NCI-H524 (cell line): ENCODE measurements at places on chromosomes 2 and 18.

- DNase-seq: peak; percentile 76
These were observed 47.4 kb downstream of the PSMG2 start for GRCh38 chr18:12750076-12750714.

GRCh38 chr2:3470856-3471737 lies 48.2 kb downstream of the ADI1 start:
- DNase-seq: no peak

DNA sequence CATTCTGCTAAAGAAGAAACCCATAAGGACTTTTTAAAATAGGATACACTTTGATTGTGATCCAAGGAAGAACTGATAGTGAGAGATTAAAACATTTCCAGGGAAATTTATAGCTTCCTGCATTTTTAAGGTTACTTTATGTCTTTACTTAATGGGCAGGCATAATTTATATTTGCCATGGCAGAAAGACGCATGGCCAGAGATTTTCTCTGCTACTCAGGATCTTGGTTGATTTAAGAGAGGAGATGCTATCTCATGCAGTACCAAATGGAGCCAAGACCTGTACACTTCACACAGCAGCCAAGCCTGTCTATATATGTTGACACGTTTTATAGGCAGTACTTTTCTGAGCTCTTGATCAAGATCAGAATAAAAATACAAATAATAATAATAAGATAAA lies 60.9 kb upstream of the NT5C1B start:
- DNase-seq: no peak

DNA sequence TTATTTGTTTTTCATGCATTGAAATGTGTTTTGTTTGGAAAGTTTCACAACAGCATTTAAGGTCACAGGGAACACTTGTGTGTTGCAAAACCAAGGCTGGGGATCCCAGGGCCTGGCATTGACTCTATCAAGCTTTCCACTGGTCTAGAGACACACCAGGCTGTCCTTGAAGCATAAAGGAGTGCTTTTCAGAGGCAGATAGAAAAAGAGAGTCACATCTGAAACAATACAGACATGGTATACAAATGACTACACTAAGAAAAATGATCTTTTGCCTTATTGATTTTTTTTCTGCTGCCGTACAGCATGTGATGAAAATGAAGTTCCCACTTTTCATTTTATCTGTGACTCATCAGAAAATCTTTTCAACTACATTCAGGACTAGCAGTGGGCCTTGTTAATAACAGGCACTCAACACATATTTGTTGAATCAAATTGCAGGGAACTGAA lies 61.9 kb upstream of the ZCCHC2 start:
- DNase-seq: no peak

- DNase-seq: no peak
These were observed 46.6 kb upstream of the GALR1 start for GRCh38 chr18:77203071-77203470.

GRCh38 chr18:2508155-2508554 lies 63.1 kb downstream of the METTL4 start:
- no peak for DNase-seq

DNA sequence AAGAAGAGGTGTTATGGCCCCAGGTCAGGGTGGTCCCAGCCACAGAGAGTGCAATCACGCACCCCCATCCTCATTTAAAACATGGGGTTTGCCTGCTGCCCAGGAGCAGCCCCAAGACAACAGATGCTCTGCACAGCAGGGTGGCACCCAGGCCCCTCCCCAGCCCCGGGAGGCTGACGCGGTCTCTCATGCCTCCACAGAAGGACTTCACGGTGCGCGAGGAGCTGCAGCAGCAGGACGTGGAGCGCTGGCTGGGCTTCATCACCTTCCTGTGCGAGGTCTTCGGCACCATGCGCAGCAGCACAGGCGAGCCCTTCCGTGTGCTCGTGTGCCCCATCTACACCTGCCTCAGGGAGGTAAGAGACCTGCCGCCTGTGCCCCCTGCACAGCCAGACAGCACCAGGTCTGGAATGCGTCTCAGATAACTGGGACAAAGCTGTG lies 133.7 kb downstream of the SMAD7 start:
- DNase-seq: no peak

DNA sequence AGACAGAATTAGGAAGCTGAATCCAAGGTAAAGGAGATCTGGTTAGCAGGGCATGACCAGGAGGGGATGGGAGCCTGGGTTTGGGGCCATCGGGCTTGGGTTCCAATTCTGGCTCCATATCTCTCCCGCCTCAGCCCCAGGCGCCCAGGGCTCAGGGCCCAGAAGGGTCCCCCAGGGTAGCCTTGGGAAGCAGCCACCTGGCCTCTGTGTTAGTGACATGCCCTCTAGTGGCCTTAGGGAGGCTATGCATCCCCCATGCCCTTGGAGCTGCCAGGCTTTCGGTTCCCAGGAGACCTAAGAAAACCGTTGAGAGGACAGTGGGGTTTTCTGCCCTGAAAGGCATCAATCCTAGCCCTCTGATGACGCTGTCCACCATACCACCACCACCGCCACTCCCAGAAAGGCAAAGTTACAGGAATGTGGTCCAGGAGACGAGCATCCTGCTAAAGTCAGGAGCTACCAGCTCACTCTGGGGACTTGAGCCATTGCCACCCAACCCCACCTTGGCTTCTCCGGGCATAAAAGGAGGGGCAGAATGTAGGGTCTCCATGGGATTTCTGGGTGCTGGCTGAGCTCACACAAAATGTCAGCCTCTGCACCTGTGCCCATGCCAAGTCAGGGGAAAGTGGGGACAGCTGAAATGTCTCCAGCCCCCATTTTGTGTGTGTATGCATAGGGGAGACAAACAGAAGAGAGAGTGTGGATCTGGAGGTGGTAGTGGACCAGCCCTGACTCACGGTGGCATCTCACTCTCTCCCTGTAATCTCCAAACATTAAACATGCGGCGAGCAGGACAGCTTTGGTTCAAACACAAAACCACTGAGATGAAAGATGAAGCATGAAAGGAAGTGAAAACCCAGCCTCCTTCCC lies 56.5 kb downstream of the EMX1 start:
- peak; percentile 78 for DNase-seq

- no peak for DNase-seq
These were observed 11.4 kb downstream of the WDSUB1 start for GRCh38 chr2:159275111-159275510.

DNA sequence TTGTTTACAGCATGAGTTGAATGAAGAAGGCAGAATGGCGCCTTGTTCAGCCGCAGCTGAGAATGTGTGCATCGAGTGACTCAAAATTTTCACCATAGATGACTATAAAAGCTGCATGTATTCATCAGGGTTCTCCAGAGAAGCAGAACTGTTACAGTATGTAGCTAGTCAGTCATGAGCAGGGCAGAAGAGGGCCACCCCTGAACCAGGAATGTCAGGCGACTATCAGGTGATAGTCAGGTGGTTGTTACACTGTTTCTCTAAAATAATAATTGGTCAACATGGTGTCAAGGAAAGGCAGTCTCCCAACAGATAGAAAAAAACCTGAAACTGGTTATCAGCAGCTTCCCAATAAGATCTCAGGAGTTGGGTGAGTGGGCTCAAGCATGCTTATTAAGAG lies 20.2 kb upstream of the NOSTRIN start:
- DNase-seq: no peak

GRCh38 chr2:107168141-107168540 lies 282.2 kb upstream of the ST6GAL2 start:
- no peak for DNase-seq

DNA sequence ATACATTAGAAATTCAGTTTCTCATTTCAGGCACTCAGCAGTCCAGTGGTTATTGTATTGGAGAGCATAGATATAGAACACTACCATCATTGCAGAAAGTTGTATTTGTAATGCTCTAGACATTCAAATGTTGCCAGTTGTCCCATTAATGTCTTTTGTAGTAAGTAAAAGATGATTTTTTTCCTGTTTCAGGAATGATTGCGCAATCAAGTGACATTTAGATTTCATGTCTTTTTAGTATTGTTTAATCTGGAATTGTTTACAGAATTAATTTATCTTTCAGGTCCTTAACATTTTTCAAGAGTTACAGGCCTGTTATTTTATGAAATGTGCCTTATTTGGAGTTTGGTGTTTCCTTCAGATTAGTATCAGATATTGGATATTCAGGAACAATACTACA lies 134.7 kb downstream of the MSTN start:
- no peak for DNase-seq

DNA sequence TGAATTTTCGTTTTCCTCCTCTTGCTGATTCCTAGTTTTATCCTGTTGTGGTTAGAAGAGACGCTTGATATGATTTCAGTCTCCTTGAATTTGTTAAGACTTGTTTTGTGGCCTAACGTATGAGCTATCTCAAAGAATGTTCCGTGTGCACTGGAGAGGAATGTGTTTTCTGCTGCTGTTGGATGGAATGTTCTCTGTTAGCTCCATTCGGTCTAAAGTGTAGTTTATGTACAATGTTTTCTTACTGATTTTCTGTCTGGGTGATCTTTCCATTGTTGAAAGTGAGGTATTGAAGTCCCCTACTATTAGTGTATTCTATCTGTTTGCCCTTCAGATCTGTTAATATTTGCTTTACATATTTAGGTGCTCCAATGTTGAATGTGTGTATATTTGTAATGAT lies 25.9 kb downstream of the COLEC11 start:
- no peak for DNase-seq

GRCh38 chr2:169225906-169226305 lies 136.4 kb downstream of the LRP2 start:
- no peak for DNase-seq

- no peak for DNase-seq
These were observed 30.6 kb downstream of the ITSN2 start for GRCh38 chr2:24329700-24330099.

- DNase-seq: no peak
These were observed 540.4 kb upstream of the DSEL start for GRCh38 chr18:68056936-68057335.

- no peak for DNase-seq
These were observed 137.7 kb downstream of the ASB1 start for GRCh38 chr2:238564286-238564920.

DNA sequence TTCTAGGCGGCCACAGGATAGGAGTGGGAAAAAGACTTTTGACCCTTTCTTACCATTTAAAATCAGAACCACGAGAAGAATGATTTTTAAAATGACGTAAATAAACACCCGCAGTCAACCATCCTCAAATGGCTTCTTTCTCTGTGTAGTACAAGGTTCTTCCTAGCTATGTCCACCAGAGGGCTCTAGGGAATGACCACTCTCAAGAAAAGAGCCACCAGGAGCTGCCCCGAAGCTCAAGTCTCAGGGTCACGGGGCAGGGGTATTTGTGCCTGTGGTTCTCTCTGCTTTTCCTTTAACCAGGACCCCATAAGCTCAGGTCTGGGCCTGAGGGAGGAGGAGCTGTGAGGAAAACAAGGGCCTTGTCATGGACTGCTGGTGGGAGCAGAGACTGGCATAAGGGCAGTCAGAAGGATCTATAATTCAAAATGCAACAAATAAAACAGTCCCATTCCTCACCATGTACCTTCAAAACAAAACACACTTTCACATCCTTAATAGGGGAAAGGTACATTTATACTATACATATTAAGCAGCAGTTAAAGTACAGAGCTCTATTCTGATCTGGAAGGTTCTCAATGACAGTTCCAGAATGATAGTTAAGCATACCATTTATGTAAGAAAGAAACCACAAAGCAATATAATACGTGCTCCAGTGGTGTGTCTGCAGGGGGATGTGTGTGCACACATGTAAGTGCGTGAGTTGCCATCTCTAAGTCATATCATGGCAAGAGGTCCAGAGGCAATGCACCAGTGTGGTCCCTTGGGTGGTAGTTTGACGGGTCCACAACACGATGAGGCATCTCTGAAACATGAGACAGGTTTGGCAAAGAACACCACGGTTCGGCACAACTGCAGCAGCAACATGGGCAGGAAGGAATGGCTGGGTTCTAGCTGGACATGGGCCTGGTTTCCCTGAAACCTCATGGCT lies 18.6 kb downstream of the LYPD1 start:
- DNase-seq: no peak

DNA sequence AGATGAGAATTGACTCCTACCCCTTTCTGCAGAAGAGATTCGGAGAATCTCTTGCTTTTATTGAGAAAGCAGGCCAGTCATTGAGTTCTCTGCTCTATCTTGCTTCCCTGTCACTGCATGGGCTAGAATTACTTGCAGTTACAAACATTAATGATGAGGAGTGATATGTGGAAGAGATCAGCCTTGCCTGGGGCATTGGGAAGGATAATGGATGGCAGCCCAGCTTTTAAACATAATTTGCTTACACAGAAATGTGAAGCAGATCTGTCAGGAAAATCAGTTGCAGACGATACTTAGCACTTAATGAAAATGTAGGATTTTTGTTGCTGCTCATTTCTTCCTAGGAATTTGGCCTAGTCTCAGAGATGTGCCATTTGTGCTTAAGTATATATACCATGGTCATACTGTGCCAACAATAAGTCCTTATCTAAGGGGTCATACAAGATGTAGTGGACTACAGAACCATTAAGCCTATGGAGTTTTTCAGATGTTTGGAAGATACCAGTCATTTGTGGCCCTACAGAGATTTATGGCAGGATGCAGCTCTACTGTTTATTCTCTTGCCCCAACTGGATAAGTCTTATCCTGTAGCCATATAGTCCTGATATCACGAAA lies 92.7 kb downstream of the XRCC5 start:
- DNase-seq: no peak

- DNase-seq: no peak
These were observed 8.1 kb downstream of the SUPT7L start for GRCh38 chr2:27655155-27655951.

DNA sequence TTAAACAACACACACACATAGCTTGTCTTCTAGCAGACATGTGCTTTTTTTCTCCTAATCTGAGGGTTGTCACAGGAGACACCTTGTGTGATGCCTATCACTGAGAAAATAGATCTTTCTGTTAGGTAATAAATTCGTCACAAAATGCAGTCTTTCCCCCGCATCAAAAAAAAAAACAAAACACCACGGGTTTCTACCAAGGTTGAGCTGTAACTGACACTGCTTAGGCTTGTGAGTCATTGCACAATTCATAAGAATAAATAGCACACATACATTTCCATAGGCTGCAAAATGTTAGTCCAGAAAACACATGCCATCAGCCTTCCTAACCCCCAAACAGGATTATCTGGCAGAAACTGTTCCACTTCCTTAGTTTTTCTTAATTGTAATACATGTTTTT lies 6.5 kb downstream of the TMEM163 start:
- no peak for DNase-seq

GRCh38 chr2:101111917-101112771 lies 39.0 kb downstream of the TBC1D8 start:
- DNase-seq: no peak

DNA sequence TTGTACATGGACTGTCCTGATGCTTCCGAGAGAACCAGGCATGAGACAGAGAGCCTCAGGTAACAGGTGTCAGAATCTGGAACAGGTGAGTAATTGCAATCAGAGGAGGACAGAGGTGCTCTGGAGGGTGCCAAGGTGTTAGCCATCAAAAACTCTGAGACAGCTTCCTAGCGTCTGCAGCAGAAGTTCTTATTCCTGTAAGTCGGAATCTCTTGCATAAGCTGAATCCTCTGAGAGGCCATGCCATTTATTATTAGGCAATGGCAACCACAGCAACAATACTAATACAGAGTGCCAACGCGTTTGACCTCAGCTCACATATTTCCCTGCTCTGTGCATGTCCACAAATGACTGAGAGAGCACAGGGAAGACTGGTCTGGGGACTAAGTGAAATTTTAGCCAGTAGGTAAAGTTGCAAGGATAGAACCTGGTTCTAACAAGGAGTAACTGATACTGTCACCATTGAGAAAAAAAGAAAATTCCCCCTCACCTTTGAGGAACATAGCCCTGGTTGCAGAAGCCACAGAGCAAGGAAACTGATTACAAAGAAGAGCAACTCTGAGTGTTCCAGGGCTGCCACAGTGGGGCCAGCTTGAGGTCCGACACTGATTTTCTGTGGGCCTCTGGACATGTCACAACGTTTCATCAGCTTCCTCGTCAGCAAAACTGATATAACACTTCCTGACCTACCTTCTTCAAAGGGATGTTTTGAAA lies 55.1 kb upstream of the ACSL3 start:
- DNase-seq: no peak
